ENCODE measurements at places on chromosomes 11 and 22. TPM values are rescaled to one million over a fixed set of nuclear protein-coding genes. Genes with fewer than 3 reads are reported as not detected.

Gene MPPED1
- not detected for total RNA-seq

Gene NLRP10
- total RNA-seq = 2.7 TPM

- peak; percentile 62 for DNase-seq
These were observed 15.6 kb upstream of the UCP3 start for GRCh38 chr11:74024261-74025029.

- DNase-seq = no peak
These were observed 539 bp downstream of the USH1C start for GRCh38 chr11:17543574-17544180.

- DNase-seq = peak; percentile 14
These were observed 39.2 kb upstream of the IGLL5 start for GRCh38 chr22:22848364-22848866.

Gene SLC25A45
- total RNA-seq = 1.4 TPM

GRCh38 chr22:33023153-33023827 lies 34.9 kb downstream of the SYN3 start:
- no peak for DNase-seq

- no peak for DNase-seq
These were observed 23.1 kb upstream of the GNAZ start for GRCh38 chr22:23047265-23047664.

GRCh38 chr11:58451585-58451984 lies 9.5 kb upstream of the OR5B12 start:
- no peak for DNase-seq

- DNase-seq = no peak
These were observed 63.3 kb upstream of the BMAL1 start for GRCh38 chr11:13214276-13214675.

Measured in LHCN-M2 (cell line).